ENCODE measurements at places on chromosomes 3 and 15.

- DNase-seq: no peak
Observed at GRCh38 chr3:58356054-58356453, 23.4 kb downstream of the PXK start.

- DNase-seq: no peak
Observed at GRCh38 chr3:76474632-76475031, 565.3 kb upstream of the ROBO2 start.

GRCh38 chr3:30649572-30650318 lies 43.3 kb downstream of the TGFBR2 start:
- DNase-seq: no peak

DNA sequence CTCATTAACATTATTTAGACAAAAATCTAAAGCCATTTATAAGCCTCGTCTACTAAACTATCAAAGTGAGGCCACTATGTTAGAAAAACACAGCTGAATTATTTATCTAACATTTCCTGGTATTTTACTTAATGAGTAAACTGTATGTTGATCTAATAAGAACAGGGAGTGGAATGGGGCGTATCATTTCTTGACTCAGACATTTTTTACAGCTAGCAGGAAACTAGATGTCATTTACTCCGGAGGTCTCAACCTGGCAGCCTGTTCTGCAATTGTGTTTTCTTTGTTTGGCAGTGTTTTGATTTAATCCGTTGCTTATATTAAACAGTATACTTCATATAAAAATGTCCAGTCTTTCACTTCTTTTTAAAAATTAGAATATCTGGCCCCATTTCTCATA lies 79.1 kb upstream of the ABI3BP start:
- DNase-seq: no peak

GRCh38 chr15:71096676-71097075 lies 18.6 kb upstream of the THSD4 start:
- DNase-seq: no peak

DNA sequence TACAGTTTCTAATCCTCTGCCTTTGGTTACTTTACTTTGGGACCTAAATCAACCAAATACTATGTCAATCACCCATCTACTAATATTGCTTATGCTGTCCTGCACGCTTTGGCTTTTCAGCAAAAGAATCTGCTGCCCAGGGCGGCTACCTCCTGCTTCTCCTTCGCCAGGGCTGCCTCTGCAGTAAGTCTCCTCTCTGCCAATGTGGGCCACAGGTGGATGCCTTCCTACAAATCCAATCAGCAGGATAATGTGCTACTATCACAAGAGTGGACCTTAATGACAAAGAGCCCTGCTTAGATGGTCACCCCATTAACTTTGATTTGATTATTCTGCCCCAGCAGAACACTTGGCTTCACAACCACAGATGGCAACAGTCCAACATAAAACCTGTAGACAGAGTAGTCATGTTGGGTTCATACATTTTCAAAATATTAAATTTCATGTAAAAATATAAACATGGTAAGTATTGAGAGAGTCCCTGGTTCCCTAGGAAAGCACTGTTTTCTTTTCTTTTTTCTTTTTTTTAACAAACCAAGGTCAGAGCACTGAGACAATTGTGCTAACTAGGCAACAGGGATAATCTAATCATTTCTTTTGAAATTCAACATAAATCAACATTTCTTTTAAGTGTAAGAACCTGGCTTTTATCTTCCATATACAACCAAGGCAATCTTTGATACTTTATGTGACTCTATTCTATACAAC lies 298.3 kb downstream of the ZBTB20 start:
- no peak for DNase-seq

DNA sequence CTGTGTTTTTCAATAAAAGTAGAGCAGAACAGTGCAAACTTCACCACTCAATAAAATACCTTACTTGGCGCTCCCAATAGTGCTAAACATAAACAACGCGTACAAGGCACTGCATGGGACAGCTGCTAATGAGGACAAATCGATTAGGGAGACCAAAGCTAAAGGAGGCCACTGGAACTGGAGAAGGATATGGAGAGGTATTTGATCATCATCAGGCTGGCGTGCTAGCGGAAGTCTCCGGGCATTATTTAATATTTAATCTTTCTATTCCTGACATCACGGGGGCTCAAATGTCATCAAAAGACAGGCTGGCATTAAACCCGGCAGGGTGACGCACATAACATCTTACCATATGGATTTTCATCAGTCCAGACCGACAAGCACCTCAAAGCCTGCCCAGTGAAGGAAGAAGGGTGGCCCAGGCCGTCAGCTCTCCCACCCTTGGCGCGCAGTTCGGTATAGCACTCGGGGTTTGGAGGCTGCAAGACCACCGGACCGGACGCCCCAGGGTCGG lies 604 bp downstream of the CCPG1 start:
- no peak for DNase-seq
